ENCODE measurements at places on chromosomes 2 and 18.

DNA sequence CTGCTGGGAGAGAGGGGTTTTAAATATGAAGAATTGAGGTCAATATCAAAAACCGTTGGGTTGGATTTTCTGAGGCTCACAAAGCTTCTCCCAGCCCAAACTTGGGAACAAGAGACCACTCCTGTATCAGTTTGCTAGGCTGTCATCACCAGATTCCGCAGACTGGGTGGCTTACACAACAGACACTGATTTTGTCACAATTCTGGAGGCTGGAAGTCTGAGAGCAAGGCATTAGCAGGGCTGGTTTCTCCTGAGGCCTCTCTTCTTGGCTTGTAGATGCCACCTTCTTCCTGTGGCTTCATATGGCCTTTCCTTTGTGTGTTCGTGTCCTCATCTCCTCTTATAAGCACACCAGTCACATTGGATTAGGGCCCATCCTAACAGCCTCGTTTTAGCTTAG lies 122.9 kb upstream of the COPS8 start:
- no peak for DNase-seq

DNA sequence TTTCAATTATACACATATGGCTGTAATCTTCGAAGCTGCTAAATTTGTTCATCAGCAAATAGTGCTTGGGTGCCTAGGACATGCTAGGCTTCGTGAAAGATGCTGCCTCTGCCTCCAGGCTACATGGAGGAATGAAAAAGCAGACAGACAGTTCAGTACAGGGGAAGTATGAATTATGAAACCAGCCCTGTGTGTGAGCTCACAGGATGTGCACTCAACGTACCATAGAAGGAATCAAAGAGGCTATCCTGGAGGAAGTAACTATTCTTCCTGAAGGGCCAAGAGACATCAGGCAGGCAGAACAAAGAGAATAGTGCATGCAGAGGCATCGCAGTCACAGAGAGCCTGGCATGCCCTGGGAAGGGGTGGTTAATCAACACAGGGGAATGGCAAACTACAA lies 61.4 kb downstream of the DYM start:
- no peak for DNase-seq

DNA sequence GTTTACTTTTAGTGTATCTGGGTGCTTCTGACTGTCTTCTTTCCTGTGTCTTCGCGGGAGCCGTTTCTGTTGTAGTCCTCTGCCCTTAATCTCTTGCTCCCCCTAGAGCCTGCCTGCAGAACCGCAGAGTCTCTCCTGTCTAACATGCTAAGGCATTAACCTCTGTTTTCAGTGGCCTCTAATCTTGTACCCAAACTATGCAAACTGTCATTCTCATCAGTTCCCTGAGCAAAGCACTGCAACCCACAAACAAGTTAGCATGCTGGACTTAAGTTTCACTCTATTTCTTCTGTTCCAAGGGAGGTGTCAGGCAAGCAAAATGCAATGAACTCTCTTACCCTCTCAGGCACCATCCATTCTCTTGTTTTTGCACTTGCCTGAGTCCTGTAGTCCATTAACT lies 138.4 kb downstream of the OTX1 start:
- DNase-seq, result no peak

DNA sequence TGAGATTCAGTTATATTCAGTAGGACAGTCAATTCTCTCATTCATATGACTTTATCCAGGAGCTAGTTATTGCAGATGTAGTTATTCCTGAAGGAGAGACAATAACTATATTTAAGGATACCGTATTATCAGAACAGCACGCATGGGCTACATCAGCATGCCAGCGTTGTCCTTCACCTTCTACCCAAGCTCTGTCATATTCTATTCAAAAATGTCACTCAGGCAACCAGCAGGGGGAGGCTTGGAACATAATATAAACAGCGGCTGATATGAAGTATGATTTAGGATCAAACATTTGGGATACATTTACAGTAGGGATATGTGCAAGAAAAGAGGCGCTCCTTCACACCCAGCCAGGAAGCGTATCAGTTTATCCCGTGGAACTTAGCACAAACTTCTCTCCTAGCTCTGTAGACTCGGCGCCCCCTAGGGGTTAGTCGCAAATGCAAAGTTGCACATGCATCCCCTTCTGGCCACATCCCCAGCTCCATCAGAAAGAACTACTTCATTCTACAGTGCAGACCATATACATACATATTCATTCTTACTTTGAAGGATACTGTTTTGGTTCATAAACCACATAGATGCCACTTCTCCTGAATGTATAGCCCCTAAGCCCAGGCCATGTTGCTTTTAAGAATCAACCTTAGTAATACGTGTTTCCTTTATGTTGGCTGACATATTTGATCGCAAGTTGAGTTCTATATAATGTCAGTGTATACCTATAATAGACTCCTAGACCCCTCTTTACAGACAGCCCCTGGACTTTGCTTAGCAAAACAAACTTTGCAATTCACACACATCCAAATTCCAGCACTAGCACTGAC lies 759.4 kb downstream of the ADCYAP1 start:
- no peak for DNase-seq

GRCh38 chr2:157523270-157524247 lies 79.7 kb upstream of the CYTIP start:
- DNase-seq, result no peak

GRCh38 chr2:3288470-3289170 lies 89.0 kb downstream of the EIPR1 start:
- no peak for DNase-seq

- no peak for DNase-seq
Measured at GRCh38 chr18:74290794-74291471, 830 bp downstream of the CYB5A start.

GRCh38 chr18:3119401-3120341 lies 100.1 kb downstream of the MYOM1 start:
- no peak for DNase-seq

GRCh38 chr2:33425586-33426031 lies 50.8 kb upstream of the RASGRP3 start:
- no peak for DNase-seq

- no peak for DNase-seq
Measured at GRCh38 chr2:36307441-36307840, 48.1 kb upstream of the CRIM1 start.

GRCh38 chr2:68423966-68424650 lies 43.0 kb downstream of the FBXO48 start:
- no peak for DNase-seq

DNA sequence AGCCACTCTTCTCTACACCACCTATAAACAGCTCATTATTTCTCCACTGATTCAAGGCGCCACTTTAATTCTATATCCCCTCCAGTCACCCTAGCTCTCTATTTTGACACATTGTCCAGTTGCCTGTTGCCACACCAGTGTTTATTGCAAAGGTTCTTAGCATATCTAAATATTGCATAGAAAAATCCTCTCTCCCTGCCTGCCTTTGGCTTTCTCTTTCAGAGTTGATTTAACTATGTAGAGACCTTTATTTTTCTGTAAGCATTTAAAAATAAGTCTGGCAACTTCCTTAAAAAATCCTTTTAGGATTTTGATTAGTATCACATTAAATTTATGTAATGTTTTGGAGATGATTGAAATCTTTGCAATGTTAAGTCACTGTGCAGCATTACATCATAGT lies 47.9 kb upstream of the B3GNT7 start:
- DNase-seq, result no peak

DNA sequence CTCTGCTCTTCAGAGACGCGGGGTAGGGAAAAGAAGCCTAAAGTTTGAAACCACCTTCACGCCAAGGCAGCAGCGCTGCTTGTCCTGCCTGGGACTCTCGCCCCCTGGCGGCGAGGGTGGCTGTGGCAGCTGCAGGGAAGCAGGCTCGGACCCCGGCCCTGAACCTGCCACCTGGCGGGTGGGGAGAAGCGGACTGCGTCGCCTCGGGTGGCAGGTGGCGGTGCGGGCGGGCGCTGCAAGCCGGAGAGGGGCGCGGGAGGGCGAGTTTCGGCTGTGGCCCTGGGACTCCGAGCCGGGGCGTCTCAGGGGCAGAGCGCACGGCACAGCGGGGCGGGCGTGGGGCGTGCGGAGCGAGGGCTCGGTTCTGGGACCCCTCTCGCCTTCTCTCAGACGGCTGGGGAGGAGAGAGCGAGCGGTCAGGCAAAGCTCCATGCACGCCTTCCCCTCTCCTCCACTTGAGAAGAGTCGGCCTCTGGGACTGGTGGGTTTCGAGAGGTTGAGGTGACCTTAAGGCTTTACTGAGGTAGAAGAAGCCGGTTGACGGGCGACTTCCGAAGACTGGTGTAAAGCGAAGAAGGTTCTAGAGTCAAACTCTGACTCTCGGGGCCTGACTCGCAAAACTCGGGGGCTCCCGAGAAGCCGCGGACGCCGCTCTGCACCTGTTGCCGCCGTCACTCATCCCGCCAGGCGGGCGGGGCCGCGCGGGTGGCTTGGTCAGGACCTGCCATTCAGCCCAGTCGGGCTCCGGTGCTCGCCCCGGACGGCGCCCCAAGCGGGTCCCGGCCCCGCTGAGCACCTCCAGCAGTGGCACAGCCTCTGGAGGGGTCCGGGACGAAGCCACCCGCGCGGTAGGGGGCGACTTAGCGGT lies 1.1 kb upstream of the BOLL start:
- no peak for DNase-seq

DNA sequence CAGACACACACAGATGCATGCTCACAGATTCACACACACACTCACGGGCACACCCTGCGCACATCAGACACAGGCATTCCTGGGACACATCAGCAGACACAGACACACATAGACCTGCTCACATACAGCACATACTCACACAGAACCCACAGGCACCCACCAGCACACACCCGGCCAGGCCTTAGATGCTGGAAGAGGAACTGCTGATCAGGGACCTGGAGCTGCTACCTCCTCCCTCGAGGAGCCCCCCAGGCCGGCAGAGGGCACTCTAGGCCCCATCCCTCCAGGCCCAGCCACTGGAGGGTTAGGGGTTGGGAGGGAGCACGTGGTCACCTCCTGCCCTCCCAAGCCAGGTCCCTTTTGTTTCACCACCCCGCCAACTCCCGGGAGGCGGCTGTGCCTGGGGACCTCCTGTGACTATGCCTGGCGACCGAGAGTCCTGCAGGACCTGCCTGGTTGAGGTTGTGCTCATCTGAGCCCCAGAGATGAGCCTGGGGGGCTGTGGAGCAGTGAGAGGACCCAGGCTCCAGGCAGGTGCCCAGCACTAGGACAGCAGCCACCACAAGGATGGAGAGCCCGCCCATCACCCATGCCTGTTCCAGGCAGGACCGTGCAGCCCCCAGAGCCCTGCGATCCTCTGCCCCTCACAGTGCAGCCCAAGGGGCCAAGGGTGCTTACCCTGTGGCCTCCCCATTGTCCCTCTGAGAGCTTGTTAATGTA lies 21.0 kb upstream of the PTMA start:
- DNase-seq, result peak; percentile 52

GRCh38 chr2:113258471-113259147 lies 20.1 kb downstream of the PAX8 start:
- DNase-seq, result no peak

DNA sequence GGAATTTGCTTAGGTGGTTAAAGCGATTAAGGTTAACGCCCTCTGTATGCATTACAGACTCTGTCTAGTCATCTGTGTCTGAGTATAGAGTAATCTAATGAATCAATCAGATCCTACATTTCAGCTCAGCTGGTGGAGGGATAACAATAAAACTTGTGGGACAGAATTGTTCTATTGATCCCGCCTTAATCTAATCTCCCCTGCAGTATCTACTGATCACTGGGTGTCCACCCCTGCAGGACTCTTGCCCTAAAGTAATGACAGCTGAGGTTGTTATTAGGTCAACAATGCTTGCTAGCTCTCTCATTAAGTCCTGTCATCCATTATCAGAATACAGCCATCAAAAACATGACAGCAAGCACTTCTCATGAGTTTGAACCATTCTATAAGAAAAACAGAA lies 462.6 kb upstream of the TMEFF2 start:
- DNase-seq, result no peak

- DNase-seq, result no peak
Measured at GRCh38 chr2:228303960-228304359, 122.5 kb upstream of the SPHKAP start.

GRCh38 chr2:156958374-156958773 lies 299.1 kb upstream of the GALNT5 start:
- DNase-seq, result no peak

- DNase-seq, result no peak
Measured at GRCh38 chr2:127563458-127564428, 28.3 kb downstream of the MYO7B start.

- no peak for DNase-seq
Measured at GRCh38 chr2:135030826-135031225, 16.4 kb downstream of the MAP3K19 start.

DNA sequence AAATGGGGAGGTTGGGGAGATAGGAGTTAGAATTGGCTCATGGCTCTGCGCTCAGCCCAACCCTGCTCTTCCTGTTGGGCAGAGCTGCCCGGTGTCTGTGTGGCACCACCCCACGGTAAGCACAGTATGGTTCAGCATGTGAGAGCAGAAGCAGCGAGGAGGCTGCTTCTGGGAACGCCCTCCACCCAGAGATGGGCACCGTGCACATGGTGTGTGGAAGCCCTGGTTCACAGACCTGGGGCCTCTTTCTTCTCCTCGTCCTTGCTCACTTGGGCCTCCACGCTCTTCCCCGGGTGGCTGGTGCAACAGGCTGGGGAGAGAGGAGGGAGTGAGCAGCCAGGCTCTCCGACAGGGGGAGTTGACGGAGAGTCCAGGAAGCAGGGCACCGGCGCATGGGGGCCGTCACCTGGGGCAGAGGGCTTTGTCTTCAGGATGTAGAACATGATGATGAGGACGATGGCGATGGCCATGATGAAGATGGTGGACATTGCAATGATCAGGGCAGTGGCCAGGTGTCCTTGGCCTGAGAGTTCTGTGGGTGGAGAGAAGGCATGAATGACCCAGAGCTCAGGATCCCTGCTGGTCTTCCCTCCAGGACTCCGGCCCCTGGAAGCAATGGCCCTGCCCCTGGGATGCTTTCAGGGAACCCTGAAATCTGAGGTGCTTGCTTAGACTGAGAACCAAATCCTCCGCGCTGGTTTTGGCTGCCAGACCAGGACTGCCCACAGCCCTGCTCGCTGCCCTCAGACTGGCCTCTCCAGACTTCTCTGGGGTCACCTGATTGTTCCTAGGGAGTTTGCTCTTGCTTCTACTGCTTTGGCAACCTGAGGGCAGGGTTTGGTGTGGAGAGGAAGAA lies 78.3 kb downstream of the EDAR start:
- DNase-seq, result no peak

- no peak for DNase-seq
Measured at GRCh38 chr2:109239720-109240119, 110.7 kb downstream of the SH3RF3 start.

GRCh38 chr2:162177301-162177700 lies 25.3 kb upstream of the GCG start:
- no peak for DNase-seq

DNA sequence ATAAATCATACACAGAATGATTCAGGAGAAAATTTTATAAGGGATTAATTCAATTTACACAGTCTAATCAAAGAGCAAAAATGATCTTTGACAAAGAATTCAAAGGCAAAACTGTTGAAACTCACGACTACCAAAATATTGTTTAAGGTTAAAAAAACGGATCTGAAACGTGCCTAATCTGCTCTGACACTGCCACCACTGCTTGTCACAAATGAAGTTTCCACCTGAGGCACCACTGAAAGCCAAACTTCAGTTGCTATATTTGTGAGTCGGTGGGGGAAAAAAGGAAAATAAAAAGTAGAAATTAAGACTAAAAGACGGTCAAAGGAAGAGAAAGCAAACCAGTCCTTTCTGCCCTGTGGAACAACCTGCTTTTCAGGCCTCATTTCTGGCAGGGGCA lies 140.6 kb upstream of the DNMT3A start:
- no peak for DNase-seq

- no peak for DNase-seq
Measured at GRCh38 chr2:41020358-41020757, 568.5 kb upstream of the SLC8A1 start.

- DNase-seq, result no peak
Measured at GRCh38 chr2:220736778-220737177, 835.3 kb downstream of the EPHA4 start.
